CD4-positive, alpha-beta T cell treated with Interleukin-17A for 1 hour (primary cell): ENCODE measurements at places on chromosomes 5 and 9.

DNA sequence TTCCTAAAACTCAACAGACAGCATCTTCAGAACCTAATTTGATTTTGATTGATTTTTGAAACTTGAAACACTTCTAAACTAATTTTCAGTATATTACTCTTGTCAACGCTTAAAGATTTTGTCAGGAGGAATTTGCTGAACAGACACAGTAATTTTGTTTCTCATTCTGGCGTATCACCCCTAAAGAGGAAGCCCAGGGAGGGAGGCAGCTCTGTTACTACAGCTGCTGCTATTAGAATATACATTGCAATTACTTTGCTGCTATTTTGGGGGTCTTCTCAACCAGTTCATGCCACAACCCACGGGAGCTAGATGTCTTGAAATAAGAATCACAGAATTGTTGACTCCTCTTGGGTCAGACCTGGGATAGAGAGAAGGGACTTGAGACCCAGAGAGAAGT, 122.6 kb downstream of the TLR4 start:
- no peak for DNase-seq

- DNase-seq, result no peak
Measured at GRCh38 chr5:24325306-24325832, 319.4 kb downstream of the CDH10 start.

- DNase-seq, result no peak
Measured at GRCh38 chr5:16391858-16392649, 73.5 kb downstream of the ZNF622 start.

GRCh38 chr5:173689737-173690360, 73.4 kb upstream of the BOD1 start:
- peak; percentile 4 for DNase-seq

GRCh38 chr9:13139641-13140171, 139.8 kb downstream of the MPDZ start:
- no peak for DNase-seq

DNA sequence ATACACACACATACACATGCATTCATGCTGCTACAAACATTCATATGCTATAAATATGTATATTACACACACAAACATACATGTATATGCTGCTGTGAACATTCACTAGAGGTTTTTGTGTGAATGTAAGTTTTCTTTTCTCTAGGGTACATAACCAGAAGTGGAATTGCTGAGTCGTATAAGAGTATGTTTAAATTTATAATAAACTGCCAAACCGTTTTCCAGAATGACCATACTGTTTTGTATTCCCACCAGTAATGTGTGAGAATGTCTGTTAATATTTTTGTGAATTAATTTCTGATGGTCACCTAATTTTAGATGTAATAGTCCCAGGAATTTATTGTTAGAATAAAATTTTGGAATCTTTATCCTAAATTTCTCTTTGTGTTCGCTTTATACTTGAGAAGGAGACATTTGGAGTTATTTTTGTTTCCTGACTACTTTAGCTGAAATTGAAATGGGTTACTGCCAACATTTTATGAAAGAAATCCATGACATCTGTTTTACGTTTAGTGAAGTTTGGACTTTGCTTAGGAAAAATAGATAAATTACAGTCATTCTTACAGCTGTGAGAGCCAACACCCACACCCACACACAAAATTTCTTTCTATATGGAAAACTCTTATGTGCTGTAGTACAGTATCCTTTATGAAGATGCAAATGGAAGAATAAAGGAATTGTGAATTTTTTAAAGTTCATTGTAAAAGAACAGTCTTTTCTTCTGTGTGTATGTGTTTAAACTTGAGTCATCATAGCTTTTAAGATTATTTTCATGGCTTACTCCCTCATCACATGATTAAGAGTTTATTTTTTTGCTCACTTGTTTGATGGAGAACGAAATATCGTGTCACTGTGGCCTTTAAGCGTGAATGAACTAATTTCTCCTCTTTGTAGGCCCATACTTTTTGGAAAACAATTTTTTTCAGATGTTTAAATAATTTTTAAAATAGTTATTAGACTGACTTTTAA, 24.3 kb downstream of the CENPP start:
- no peak for DNase-seq

GRCh38 chr9:14222149-14222835, 91.6 kb downstream of the NFIB start:
- no peak for DNase-seq

GRCh38 chr5:97229196-97229595, 46.1 kb upstream of the RIOK2 start:
- no peak for DNase-seq

DNA sequence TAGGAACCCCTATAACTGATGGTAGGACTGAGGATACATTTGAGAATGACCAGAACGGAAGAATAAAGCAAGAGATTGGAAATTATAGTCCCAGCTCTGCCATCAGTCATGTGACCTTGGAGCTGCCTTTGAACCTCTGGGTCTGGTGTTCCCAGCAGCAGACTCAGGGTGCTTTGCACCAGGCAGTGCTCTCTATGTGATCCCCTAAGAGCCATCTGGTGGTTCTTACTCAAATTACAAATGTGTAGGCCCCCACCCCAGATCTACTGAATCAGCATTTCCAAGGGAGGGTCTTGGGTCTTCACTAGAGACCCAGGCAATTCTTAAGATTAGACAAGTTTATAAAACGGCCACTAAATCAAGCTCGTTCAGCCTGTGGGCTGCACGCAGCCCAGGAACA, 40.2 kb upstream of the PRDM12 start:
- DNase-seq, result no peak

DNA sequence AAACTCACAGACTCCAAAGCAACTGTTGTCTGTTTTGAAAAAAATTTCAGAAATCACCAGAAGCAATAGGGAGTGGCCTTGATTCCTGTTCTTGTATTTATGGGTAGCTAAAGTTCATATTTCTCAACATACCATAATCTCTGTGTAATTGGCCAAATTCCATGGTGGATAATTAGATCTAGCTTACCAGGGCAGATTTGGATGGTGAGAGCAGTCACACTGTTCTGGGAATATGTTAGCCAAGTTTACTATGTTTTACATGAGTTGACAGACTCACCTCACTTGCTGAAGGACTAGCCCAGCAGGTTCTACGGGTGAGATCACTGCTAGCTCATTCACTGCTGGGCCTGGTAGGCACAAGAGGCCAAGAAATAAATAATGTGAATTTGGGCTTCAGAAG, 32.7 kb upstream of the CDKN2B start:
- no peak for DNase-seq

DNA sequence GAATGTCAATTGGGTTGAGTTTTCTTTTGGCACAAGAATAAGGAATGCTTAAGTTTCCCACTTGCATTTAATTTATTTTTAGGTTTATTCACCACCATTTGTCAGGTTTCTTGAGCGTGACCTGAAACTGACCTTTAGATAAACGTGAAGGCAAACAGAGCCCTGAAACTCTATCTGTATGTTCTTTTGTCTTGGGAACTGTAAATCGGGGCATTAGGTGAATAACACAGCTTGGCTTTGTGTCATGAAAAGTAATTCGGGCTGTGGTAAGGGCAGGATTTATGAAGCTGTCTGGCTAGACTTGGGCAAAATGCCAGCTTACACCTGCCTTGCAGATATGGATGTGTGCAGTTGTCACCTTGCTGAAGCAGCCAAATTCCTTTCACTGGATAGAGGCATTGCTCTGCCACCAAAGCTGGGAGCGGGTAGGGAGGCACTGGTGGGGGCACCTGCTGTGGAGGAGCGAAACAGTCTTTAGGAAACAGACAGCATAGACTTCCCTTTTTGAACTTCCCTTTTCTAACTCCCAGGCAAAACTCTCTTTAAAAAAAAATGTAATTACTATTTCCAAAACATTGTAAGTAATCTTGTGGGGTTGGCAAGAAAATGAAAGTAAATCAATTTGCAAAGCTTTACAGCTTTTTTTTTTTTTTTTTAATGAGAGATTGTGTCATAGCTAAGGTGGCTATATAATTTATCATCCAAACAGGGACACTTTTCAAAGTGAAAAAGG, 545.2 kb downstream of the CSNK1G3 start:
- peak; percentile 2 for DNase-seq

DNA sequence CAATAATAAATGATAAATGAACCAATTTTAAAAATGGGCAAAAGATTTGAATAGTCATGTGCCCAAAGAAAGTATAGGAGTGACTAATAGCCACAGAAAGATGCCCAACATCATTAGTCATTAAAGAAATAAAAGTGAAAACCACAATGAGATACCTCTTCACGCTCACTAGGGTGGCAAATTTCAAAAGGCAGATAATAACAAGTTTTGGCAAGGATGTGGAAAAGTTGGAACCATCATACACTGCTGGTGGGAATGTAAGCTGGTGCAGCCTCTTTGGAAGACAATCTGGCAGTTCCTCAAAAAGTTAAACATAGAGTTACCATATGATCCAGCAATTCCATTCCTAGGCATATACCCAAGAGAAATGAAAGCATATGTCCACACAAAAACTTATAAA, 1819.8 kb downstream of the MAT2B start:
- no peak for DNase-seq
